ENCODE measurements at places on chromosomes 2 and 18. TPM values are rescaled to one million over a fixed set of nuclear protein-coding genes. Genes with fewer than 3 reads are reported as not detected.

- DNase-seq, result no peak
Observed at GRCh38 chr2:145258903-145259579, 739.1 kb upstream of the ZEB2 start.

- peak; percentile 73 for DNase-seq
Observed at GRCh38 chr2:25063876-25064660, 22.2 kb downstream of the EFR3B start.

DNA sequence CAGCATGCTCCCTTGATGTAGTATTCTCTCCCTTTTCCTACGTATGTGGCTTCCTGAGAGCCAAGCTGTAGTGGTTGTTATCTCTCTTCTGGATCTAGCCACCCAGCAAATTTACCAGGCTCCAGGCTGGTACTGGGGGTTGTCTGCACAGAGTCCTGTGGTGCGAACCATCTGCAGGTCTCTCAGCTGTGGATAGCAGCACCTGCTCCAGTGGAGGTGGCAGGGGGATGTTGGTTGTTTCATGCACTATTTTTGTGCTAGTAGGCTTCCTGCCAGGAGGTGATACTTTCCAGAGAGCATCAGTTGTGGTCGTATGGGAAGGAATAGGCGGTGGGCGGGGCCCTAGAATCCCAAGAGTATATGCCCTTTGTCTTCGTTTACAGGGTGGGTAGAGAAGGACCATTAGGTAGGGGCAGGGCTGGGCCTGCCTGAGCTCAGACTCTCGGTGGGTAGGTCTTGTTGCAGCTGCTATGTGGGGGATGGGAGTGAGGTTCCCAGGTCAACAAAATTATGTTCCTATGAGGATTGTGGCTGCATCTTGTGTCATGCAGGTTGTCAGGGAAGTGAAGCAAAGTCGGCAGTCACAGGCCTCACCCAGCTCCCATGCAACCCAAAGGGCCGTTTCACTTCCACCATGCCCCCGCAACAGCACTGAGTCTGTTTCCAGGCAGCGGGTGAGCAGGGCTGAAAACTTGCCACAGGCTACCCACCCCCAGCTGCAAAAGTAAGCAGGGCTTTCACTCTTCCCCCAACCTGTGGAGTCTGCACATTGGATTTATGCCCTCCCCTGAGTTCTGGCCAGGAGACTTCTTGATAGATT lies 1139.5 kb downstream of the BCL11A start:
- no peak for DNase-seq

- no peak for DNase-seq
Observed at GRCh38 chr18:12867441-12868123, 16.5 kb downstream of the PTPN2 start.

DNA sequence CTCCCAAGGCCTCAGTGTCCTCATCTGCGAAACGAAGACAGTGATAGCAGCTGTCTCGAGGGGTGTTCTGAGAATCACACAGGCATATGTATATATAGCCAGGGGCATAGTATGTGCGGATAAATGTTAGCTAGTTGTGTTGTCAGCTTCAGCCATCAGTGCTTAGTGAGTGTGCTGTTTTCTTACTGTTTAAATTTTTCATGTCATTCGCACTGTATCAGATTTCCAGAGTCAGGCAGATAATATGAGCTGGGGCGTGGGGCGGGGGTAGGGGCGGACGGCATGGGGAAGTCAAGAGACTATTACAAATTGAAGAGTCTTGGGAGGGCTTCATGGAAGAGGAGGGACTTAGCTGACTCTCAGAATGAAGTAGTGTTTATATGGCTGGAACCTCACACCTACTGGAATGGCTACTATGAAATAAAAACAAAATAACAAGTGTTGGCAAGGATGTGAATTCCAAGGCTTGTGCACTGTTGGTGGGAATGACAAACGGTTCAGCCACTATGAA lies 7.0 kb downstream of the TRAPPC12 start:
- DNase-seq, result no peak

Gene CNGA3
- total RNA-seq, result not detected

Gene USP37
- total RNA-seq, result 6.1 TPM

Gene GYPC
- total RNA-seq, result 98.1 TPM

Gene LYPD6B
- total RNA-seq, result not detected

Measured in right cardiac atrium (tissue), 5 donors.